ENCODE measurements at places on chromosomes 6 and 20.

DNA sequence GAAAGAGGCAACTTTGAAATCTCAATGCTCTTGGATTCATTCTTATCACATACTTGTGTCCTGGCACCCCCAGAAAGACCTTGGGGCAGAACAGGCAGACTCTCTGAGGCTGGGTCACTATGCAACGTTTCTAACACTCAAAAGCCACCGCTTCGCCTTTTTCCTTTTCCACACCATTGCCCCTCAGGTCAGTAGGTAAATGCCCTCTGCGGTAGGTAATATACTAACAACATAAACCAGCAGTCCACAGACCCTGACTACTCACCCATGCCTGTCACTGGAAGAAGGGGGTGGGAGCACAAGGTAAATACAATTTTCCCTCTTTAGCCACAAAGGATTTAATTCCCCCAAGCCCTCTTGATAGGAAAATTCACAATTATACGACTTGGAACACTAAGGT, 6.5 kb upstream of the SPTLC3 start:
- no peak for DNase-seq

GRCh38 chr6:46465294-46466165, 25.7 kb downstream of the RCAN2 start:
- no peak for DNase-seq

DNA sequence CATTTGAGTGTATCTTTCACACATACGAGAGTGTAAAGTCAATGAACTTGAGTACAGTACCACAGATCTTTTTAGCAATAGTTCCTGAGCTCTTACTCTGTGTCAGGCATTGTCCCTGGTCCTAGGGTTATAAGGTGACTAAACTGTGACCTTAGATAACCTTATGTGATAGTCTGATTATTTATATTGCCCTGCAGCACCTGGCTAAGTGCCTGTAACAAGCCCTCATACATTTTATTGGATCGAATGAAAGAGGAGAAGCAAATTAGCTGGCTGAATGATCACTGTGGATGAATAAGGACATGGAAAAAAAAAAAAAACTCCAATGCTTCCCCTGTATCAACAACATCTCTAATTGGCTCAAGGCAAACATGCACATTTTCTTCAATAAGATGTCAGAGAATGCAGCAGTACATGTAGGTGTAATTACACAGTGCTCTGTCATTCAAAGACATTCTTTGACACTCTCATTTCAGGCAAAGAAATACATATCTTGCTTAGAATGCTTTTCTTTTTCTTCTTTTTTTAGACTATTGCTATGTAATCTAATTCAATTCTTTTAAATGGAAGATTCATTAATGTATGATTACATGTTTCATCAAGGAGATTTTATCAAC, 153.4 kb downstream of the PHACTR1 start:
- no peak for DNase-seq

- DNase-seq = no peak
Observed at GRCh38 chr20:5222919-5223634, 93.7 kb downstream of the PROKR2 start.

GRCh38 chr6:68194846-68195478, 440.1 kb upstream of the ADGRB3 start:
- no peak for DNase-seq

GRCh38 chr20:63432577-63433325, 39.7 kb downstream of the KCNQ2 start:
- DNase-seq = no peak

- no peak for DNase-seq
Observed at GRCh38 chr6:111711476-111711875, 105.8 kb upstream of the TRAF3IP2 start.
